ENCODE measurements at places on chromosomes 5 and 9.

DNA sequence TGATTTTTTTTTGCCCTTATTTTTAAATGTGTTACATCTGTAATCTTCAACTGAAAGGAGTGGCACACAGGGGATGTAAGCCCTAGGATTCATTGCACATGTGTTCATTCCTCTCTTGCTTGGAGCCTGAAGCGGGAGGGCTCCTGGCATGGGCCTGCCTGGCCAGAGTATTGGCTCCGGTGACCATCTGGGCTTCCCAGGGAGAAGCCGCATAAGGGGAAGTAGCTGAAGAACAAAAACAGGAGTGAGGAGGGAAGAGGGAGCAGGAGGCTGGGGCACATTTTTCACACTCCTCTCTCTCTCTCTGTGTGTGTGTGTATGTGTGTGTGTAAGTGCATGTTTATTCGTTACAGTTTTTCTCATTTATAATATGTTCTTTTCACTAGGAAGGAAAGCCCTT is 269.9 kb downstream of the PRR16 start:
- no peak for DNase-seq

DNA sequence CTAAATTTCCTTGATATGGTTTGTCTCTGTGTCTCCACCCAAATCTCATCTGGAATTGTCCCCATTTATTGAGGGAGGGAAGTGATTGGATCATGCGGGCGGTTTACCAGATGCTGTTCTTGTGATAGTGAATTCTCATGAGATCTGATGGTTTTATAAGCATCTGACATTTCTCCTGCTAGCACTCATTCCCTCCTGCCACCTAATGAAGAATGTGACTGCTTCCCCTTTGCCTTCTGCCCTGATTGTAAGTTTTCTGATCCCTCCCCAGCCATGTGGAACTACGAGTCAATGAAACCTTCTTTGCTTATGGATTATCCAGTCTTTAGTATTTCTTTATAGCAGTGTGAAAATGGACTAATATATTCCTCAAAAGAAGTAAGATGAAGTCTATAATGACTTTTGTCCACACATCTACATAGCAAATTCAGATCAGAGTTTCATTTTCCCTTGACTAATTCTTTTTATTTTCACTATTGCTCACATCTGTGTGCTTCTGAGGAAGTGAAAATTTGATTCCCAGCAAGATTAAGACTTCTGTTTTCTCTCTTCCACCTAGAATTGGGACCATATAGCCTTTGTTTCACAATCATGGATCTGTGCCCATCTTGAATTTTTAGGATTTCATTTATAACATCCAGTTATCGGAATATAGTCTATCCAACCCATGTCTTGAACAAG is 393.5 kb downstream of the DMAC1 start:
- no peak for DNase-seq

DNA sequence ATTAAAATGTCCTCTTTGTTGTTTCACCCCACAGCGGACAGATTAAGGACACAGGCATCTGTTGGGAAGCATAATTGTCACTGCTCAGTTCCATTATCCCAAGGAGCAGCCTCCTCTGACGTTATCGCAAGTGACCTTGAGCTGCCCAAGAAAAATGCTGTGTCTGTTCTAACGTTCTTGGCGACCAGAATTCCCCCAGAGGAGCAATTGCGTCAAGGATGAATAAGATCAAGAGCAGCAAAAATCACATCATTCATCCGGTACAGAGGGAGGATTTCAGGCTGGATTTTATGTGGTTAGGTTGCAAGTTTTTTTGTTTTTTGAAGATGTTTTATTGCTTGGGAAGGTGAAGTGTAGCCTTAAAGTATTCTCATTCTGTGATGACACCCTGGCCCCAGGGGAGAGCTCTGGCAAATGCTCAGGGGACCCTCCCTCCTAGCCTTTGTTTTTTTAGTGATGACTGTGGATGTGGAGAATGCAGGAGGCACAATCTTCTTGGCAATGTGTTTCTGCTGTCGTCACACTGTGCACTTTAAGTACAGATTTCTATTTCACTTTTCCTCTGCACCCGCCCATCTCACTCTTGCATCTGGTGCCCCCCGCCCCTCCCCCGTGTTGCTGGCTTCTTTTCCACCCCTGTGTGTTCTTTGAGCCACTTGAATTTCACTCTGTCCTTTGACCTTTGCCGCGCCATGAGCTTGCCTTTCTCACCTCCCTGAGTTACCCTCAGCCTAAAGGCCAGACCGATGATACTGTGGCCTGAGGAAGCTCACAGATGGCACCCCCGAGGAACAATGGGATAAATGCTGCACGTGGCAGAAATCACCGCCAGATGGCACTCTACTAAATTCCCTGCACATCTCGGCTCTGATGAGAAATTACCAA is 308.5 kb downstream of the RAB3C start:
- peak; percentile 66 for DNase-seq

- no peak for DNase-seq
These were observed 77.9 kb downstream of the HMCN2 start for GRCh38 chr9:130343445-130343918.

DNA sequence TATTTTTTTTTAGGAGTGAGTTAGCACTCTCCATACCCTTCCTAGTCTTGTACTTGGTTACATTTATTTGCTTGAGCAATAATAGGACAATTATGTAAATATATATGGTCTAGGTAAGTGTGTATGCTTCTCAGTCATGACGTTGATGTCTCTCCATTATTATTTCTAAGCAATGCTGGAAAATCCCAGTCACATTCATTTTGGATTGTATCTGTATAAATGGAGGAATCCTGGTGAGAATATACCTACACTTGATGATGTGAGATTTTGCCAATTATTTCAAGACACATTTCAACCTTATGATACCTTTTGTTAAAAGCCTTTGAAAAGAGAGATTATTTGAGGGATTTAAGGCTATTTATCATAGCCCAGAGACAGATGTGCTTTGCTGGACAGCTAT is 2244.5 kb upstream of the WWC1 start:
- DNase-seq: no peak

GRCh38 chr5:173789031-173789920 is 98.9 kb upstream of the CPEB4 start:
- no peak for DNase-seq

- no peak for DNase-seq
These were observed 124.6 kb downstream of the PAM start for GRCh38 chr5:102879741-102880140.

GRCh38 chr9:93122721-93123221 is 11.3 kb downstream of the NINJ1 start:
- peak; percentile 39 for DNase-seq

- no peak for DNase-seq
These were observed 456.8 kb upstream of the CDH6 start for GRCh38 chr5:30736669-30737068.

GRCh38 chr5:95664204-95664786 is 17.7 kb downstream of the RFESD start:
- peak; percentile 13 for DNase-seq

DNA sequence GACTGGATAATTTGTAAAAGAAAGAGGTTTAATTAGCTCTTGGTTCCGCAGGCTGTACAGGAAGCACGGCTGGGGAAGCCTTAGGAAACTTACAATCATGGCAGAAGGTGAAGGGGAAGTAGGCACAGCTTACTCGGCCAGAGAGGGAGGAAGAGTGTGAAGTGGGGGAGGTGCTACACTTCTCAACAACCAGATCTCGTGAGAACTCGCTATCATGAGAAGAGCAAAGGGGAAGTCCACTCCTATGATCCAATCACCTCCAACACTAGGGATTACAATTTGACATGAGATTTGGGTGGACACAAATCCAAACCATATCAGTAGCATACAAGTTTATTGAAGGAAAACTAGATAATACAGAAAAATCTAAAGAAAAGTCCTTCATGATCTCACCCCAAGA is 39.9 kb downstream of the NEURL1B start:
- no peak for DNase-seq

DNA sequence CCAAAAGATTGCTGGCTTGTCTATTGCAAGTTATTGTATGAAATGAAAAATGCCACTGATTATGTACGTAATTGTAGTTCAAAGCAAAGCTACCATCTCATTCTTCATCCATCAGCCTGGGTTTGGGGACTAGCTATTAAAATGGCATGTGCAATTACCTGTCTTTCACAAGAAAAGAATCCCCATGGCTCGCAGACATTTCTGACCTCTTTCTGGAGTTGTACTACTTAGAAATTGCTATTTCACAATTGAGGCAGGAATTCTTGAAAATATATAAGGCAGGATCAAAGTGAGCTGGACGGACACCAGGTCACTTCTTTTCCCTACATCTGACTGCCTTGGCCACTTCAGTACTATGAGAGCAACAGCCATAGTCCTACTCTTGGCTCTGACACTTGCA is at the start of gene SPINK9:
Gene SPINK9 (plus strand): TSS at position 301 of the 400 bp plus-strand sequence. CDS start 55 bp downstream, at position 356.
- no peak for DNase-seq

Measured in NCI-H146 (cell line).